ENCODE measurements at places on chromosomes 16 and 17.

GRCh38 chr16:27427538-27427937 is 25.6 kb downstream of the IL21R start:
- no peak for DNase-seq

DNA sequence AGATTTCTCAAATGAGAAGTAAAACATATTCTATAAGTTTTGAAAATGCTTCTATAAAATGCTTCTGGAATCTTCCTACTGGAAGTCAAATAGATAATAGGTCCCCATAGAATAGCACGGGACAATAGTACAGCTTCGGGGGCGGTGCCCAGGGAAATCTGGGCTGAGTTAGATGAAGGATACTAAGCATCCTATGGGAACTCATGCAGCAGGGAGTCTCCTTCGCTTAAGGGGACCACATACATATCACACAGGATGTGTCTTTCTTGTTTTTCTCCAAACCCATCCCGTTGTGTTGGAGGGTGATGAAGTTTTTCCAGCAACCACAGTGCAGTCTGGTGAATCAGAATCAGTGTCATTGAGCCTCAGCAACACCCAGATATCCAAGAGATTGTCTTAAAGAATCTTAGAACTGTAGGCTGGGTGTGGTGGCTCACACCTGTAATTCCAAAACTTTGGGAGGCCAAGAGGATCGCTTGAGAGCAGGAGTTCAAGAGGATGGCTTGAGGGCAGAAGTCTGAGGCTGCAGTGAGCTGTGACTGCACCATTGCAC is 84.2 kb downstream of the PITPNC1 start:
- DNase-seq, result no peak

- no peak for DNase-seq
Measured at GRCh38 chr16:56771558-56772279, 41.8 kb downstream of the NUP93 start.

- no peak for DNase-seq
Measured at GRCh38 chr17:5980941-5981340, 89.2 kb upstream of the WSCD1 start.

GRCh38 chr17:74770498-74771318 is 5.4 kb downstream of the NAT9 start:
- DNase-seq, result no peak

DNA sequence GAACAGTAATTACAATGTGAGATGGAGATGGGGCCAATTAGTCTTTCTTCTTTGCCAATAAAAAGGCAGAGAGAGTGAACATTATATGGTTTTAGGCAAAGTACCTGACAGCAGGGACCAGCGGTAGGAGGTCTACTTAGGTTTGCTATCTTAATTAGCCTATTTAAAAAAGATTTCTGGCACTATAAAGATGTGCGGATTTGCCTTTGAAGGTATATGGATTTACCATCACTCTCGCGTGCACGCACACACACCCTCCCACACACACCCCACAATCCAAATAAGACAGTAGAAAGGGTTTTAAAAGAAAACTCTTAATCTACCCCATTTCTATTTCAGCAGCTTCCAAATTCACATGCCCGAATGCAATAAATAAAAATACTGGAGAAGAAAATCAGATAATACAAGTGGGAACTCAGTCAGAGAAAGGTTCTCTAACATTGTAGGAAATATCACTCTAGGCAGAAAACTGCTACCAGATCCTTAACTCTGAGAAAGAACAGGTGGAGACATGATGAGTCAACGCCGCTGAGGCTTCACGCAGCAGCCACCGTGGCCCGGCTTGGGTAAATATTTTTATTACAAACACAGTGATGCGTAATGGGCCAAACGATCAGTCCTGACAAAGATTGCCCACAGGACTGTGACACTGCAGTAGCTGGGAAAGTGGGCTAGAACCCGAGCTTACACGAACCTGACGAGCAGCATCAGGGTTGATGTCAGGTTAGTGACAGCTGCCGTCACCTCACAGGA is 66.6 kb upstream of the AXIN2 start:
- DNase-seq, result peak; percentile 29

DNA sequence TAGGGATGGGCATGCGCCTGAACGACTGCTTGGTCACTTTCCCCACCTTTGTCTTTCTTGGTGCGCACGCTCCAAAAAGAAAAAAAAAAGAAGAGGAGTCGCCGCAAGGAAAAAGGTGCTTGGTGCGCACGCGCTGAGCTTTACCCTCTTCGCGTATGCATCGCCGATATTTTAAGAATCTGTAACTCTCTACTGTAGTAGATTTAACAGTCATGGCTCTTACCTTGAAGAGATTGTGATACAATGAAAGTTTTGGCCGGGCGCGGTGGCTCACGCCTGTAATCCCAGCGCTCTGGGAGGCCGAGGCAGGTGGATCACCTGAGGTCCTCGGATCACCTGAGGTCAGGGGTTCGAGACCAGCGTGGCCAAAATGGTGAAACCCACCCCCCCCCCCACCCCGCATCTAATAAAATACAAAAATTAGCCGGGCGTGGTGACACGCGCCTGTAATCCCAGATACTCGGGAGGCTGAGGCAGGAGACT is 609 bp upstream of the FXR2 start:
- no peak for DNase-seq

- DNase-seq, result no peak
Measured at GRCh38 chr17:44307387-44308186, 814 bp upstream of the RUNDC3A start.

- DNase-seq, result no peak
Measured at GRCh38 chr17:48180842-48181629, 73.5 kb downstream of the SNX11 start.

GRCh38 chr16:22948603-22949368 is 134.8 kb downstream of the HS3ST2 start:
- DNase-seq, result peak; percentile 14

- no peak for DNase-seq
Measured at GRCh38 chr16:20696618-20697017, 862 bp downstream of the ACSM1 start.

- DNase-seq, result no peak
Measured at GRCh38 chr16:23141500-23141899, 7.8 kb downstream of the USP31 start.

DNA sequence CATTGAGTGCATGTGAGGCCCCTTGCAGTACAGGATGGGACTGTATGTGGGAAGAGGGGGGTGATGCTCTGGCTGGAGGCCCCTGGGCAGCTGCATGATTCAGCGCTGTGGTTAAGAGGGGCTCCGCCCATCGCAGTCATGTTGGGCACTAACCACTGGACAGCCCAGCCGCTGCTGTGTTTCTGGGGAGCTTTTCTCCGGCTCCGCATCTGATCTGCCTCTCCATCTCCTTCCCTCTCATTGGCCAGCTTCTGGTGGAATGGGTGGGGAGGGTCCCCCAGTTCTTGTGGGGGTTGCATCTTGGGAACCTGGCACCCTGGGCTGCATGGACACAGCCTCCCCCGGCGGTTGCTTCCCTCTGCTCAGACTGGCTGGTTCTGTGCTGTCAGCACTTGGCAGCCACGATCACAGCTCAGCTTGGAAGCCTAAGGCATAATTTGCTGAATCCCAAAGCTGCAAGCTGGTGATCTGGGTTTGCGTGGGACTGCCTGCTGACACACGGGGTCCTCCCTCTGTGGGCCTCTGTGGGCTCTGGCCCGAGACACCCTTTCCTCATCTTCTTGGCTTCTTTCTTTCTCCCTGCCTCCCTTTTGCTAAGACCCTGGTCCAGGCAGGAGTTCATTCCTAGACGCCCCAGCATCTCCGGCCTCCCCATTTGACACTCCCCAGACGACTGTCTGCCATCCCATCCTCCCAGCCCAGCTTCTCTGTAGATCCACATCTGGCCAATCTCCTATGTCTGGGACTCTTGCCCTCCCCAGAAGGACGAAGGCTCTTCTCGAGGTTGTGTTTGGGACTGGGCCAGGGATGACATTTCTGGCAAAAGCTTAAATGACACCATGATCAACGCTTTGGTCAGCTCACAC is 168.3 kb downstream of the SEC14L1 start:
- peak; percentile 74 for DNase-seq

GRCh38 chr17:80708480-80708879 is 163.8 kb downstream of the RPTOR start:
- DNase-seq, result no peak

DNA sequence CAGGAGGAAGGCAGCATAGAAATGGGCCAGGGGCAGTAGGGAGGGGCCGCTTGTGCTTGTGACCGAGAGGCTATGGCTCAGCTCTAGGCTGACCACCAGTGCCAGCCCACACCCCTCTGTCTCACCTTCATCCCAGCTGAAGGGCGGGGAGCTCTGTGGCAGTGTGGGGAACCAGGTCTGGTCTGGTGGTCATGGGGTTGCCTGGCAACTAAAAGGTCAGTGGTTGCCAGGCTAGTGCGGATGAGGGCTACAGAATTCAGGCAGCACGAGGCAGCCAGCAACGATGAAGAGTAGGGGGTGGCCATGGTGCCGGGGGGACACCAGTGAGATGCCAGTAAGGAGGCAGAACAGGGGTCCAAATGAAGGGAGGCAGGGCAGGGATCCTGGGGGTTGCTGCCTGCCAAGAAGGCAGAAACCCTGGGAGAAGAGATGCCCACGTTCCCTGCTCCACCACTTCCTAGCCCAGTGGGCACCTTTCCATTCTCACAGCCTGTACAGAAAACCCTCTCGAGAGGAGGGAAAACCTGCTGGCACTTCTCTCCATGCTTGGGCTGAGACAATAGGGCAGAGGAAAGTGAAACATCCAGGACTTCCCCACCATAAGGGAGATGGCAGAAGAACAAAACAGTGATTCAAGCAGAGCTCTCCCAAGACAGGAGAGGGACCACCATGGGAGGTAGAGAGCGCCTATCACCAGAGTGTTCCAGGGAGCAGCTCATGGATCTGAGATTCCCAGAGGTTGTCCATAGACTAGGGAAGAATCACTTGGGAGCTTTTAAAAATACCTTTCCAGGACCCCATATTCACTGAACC is 39.7 kb downstream of the SRCIN1 start:
- DNase-seq, result no peak

- DNase-seq, result no peak
Measured at GRCh38 chr16:16139061-16139460, 84.2 kb downstream of the ABCC6 start.

- no peak for DNase-seq
Measured at GRCh38 chr17:79992649-79993389, 42.9 kb downstream of the TBC1D16 start.

GRCh38 chr17:18033442-18034099 is 5.4 kb downstream of the ATPAF2 start:
- peak; percentile 30 for DNase-seq

- DNase-seq, result no peak
Measured at GRCh38 chr16:88948781-88949490, 28.1 kb downstream of the CBFA2T3 start.

- no peak for DNase-seq
Measured at GRCh38 chr17:12665263-12666210, at the start of gene MYOCD. Gene MYOCD (plus strand): TSS chr17:12665890. CDS start chr17:12666189, 299 bp downstream.

DNA sequence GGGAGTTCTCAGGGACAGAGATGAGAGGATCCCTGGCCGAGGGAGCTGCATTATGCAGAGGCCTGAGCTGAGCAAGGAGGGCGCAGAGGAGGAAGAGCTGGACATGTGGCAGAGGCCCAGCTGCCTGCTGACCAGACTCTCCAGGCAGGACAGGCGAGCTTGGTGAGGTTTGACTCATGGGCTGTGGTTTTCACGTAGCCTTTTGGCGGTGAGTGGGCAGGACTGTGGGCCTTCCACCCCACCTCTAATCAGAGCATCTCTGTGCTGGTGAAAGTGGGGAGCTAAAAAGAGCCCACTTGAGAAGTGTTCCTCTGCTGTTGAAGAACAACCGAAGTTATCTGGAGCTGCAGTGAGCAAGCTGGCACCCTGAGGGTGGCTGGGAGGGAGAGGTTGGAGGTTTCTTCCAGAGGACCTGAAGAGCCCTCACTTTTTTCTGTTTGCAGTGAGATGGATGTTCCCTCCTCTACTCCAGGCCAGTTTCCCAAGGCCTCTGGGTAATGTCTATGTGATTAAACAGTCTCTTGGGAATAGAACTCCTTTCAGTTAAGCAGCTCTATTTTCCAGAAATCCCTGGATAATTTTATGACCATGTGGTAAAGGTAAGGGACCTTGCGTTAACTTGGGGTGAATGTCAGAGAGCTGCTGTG is 11.9 kb downstream of the EPN2 start:
- DNase-seq, result peak; percentile 62

DNA sequence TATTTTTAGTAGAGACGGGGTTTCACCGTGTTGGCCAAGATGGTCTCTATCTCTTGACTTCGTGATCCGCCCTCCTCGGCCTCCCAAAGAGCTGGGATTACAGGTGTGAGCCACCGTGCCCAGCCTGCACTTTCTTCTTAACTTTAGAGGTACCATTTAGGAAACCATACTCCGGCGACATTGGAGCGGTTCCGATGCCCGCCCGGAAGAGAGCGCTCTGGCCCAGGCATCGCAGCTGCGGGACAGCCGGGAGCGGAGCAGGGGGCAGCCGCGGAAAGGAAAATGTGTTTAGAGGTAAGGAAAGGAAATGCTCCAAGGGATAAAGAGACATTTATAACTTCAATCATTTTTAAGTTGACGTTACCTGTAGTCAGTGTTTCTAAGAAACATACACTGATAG is 6.0 kb upstream of the HS3ST3B1 start:
- no peak for DNase-seq

- no peak for DNase-seq
Measured at GRCh38 chr16:88064889-88065746, 113.9 kb downstream of the BANP start.

- no peak for DNase-seq
Measured at GRCh38 chr16:12411516-12411915, 392.2 kb downstream of the CPPED1 start.

DNA sequence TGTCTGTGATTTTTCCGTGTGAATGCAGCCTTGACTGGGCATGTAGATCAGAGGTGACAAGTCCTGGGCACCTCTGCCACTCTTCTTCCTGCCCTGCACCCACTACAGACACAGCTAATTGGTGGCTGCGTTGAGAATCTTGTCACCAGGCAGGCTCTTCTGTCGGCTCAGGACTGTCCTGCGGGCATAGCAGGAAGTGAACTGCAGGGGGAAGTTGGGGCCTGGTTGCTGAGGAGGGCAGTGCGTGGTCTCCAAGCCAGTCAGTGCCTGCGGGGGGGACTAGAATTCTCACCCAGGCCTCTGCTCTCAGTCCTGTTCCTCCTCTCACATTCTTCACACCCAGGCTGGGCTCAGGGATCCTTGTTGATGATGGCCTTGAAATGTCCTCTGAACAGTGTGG is 50.5 kb downstream of the JPH3 start:
- no peak for DNase-seq

- no peak for DNase-seq
Measured at GRCh38 chr16:15961571-15962090, 12.2 kb downstream of the ABCC1 start.

DNA sequence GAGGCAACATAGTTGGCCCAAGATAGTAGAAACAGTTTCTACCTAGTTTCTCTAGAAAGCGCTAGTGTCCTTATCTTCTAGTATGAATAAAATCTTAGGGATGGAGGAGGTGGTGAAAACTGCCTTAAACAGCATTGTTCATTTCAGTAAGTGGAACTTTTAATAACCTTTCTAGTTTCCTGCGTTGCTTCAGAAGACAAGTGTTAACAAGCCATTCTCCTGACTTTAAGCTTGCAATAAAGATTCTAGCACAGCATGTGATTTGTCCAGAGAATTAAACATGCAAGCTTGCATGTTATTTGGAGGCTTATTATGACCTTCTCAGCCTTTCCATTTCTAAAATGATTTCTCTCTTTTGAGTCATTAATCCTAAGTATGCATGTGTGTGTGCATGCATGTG is 72.3 kb downstream of the TANGO6 start:
- DNase-seq, result no peak

- no peak for DNase-seq
Measured at GRCh38 chr17:7004398-7005253, 7.8 kb upstream of the RNASEK start.
